ENCODE measurements at places on chromosomes 13 and 19. TPM values are rescaled to one million over a fixed set of nuclear protein-coding genes. Genes with fewer than 3 reads are reported as not detected.
A peak's percentile ranks its signal among the peaks of the same experiment; 100 is the strongest.

Gene LIG1
- polyA plus RNA-seq, result 45.1 TPM

GRCh38 chr13:98563071-98563470 lies 13.8 kb downstream of the STK24 start:
- no peak for DNase-seq

DNA sequence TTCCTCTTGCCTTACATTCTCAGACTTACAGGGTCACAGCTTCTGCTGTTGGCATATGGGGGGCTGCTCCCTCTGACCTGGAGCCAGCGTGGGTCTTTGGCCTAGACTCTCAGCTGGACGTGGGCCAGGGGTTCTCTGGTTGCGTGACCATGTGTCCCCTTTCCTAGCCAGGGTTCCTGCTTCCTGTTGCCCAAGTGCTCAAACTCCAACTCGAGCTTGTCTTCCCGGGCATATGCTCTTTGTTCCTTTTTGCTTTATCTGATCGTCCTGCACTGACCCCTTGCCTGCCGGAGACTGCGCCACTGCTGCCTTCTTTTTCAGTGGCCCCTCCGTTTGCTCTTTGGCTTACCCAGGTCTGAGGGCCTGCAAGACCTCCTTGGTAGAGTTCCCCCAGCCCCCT lies 25.3 kb upstream of the GPR183 start:
- DNase-seq, result no peak

GRCh38 chr19:20453425-20453935 lies 112.1 kb downstream of the ZNF737 start:
- peak; percentile 37 for DNase-seq

- no peak for DNase-seq
Measured at GRCh38 chr19:55674459-55674840, 576 bp upstream of the EPN1 start.

Gene FLT1
- polyA plus RNA-seq, result 6.9 TPM

- DNase-seq, result no peak
Measured at GRCh38 chr13:36920616-36921185, 663 bp upstream of the SMAD9 start.

Gene SIGLEC14
- 1.4 TPM for polyA plus RNA-seq

- no peak for DNase-seq
Measured at GRCh38 chr13:90315061-90315460, 1032.4 kb upstream of the MIR17HG start.

All from large intestine (tissue), 12 donors.